ENCODE measurements at places on chromosomes 12 and 14.

DNA sequence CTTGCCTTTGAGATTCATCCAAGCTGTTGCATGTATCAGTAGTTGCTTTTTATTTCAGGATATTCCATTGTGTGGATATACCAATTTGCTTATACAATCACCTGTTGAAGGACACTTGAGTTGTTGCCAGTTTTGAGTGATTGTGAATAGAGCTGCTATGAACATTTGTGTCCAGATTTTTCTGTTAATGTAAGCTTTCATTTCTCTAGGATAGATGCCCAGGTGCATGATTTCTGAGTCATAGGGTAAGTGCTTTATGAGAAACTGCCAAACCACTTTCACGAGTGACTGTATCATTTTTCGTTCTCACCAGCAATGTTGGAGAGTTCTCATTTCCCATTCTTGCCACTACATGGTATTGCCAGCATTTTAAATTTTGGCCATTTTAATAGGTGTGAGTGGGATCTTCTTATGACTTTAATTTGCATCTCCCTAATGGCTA lies 434.6 kb upstream of the RGS6 start:
- DNase-seq, result no peak

- no peak for DNase-seq
These were observed 85.8 kb downstream of the ATP23 start for GRCh38 chr12:58026897-58027891.

DNA sequence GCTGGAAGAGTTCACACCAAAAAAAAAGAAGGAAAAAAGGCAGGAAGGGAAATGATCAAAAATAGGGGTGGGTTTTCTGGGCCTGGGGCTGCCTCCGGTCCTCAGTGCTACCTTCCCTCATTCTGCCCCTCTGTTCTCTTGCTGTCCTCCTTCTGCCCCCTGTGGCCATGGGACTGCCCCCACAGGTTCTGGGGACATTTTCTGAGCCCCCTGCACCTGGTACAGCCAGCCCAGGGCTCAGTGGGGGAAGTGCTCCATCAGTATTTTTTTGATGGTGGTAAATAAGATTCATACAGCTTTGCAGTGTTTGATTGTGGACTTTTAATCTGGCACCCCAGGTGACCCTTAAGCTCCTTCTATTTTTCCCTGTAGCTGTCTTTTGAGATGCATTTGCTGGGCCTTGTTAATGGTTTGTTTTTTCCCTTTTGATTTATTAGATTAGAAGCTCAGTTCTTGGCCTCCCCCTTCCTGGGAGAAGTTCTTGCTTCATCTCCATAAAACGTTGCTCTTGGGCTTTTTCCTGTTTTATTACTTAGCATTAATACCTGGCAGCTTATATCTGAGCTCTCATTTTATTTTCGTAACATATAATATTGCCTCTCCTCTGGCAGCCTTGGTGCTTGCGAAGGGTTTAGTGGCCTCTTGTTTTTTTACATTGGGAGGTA lies 43.1 kb downstream of the CHST11 start:
- no peak for DNase-seq

GRCh38 chr12:59593761-59594160 lies 2.1 kb upstream of the SLC16A7 start:
- DNase-seq, result no peak

GRCh38 chr14:68794130-68794850 lies 1.4 kb upstream of the ZFP36L1 start:
- DNase-seq, result peak; percentile 24

DNA sequence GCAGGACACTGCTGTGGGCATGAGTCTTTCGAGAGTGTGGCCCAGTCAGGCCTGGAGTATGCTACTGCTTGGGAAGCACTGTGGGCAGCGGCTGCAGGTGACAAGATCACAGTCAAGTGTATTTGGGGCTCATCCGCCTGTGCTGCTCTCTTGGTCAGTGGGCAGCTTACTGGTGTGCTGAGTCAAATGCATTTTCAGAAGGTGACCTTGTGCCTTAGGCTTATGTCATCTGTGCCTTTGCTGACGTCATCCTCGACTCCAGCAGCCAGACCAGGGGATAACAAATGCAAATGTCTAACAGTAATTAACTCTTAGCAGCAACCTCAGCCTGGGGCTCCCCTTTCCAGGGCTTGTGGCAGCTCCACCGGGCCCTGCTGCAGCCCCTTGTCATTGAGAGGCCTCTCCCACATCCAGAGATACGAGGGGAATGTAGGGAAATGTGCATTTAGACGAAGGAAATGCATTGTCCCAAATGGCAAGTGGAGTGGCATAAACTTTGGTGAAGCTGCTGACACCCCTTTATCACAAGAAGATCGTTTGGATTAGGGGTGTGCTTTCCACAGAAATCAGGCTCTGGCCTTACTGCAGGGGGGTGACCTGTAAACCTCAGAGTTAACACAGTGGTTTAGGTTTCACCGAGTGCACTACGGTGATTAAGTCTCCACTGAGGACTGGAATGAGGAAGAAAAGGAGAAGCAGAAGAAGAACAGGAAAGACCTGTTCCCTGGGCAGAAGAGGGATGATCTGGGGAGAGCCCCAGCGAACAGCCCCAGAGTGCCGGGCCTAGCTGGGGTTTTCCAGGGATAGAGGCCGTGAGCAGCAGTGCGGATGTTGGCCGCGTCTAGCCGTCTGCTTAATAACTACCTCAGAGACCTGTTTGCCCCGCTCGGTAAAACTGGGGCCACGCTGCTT lies 39.7 kb downstream of the PSMA6 start:
- no peak for DNase-seq

DNA sequence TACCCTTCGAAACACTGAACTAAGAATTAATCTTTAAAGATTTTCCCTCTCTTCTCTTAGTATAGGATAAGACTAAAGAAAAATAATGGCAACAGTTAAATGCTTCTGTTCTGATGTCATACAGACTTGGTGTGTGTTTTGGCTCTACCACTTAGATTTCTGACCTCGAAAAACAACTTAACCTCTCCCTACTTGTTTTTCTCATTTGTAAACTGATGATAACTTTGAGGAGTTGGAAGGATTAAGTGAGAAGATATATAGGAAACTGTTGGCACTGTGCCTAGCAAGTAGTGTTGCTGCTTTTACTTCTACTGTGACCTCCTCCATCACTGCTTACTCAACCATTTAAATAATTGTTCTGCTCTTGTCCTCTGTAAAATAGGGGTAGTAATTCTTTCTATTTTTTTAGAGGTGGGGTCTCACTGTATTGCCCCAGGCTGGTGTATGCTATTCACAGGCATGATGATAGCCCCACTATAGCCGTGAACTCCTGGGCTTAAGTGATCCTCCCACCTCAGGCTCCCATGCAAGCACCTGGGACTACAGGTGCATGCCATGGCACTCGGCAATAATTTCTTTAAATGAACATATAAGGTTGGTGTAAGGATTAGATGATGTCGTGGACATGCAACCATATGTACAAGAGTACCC lies 22.4 kb downstream of the PALS1 start:
- DNase-seq, result no peak

DNA sequence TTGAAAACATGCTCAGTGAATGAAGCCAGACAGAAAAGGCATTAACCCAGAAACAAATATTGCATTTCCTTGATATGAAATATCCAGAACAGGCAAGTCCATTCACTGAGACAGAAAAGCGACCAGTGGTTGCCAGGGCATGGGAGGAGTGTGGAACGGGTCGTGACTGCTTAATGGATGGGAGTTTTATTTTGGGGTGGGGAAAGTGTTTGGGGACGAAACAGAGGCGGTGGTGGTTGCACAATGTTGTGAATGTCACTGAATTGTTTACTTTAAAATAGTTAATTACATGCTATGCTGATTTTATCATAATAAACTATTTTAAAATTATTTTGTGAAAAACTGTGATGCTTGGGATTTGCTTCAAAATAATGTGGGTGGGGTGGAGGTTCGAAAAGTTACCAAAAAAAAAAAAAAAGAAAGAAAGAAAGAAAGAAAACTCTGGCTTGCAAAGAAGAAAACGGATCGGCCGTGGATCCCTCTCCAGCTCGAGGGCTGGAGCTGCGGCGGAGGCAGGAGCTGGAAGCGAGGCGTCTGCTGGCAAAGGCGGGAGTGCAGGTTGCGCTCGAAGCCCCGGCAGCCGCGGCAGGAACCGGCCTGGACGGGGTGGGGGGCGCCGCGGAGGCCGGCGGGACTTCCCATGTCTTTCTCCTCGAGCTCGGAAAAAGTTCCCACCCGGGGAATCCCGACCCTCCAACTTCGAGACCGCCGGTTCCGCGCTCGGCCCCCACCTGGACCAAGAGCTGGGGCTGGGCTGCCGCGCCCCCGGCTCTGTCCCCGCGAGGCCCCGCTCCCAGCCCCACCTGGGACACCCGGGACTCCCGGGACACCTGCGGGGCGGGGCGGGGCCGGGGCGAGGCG lies 524 bp upstream of the P2RX2 start:
- DNase-seq, result no peak

DNA sequence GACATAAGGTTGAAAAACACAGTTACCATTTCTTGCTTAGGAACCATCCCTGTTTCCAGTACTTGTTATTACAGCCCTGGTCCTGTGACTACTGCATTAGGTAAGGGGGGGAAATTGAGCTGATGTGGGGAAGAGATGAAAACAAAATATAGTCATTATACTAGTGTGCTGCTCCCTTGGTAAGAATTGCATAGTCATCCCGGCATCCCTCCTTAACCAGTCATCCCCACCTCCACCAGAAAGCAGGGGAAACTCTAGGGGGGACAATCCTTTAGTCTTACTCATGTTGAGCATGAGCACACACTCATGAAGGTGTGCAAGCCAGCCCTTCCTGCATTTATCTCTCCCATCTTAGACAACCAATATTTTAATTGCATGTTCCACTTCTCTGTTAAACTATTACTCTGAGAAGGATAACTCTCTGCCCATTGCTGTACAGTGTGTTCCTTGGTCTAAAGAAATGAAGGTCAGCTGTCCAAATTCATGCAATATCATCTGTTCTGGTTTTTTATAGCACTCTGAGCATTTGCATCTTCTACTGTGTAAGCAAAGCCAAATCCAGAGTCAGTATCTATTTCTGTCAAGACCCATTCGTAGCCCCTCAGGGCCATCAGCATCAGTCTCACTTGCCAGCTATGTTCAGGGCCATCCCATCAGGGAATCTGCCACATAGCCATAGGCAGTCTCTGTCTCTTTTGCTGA lies 46.8 kb downstream of the TMEM30B start:
- no peak for DNase-seq

DNA sequence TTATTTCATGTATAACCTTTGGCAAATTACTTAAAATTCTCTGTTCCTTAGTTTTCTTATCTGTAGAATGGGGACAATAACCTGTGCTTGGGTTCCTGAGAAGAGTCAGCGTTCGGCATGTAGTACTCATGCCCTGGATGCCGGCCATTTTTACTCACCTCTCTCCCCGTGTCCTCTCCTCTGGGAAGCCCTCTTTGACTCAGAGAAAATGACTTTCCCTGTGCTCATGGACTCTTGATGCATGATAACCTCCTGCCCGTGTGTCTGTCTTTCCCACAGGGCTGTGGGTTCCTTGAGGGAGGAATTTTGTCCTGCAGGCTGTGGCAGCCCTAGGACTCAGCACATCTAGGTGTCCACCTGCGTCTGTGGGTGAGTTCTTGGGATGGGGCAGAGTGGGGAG lies 5.8 kb upstream of the C1RL start:
- DNase-seq, result no peak

DNA sequence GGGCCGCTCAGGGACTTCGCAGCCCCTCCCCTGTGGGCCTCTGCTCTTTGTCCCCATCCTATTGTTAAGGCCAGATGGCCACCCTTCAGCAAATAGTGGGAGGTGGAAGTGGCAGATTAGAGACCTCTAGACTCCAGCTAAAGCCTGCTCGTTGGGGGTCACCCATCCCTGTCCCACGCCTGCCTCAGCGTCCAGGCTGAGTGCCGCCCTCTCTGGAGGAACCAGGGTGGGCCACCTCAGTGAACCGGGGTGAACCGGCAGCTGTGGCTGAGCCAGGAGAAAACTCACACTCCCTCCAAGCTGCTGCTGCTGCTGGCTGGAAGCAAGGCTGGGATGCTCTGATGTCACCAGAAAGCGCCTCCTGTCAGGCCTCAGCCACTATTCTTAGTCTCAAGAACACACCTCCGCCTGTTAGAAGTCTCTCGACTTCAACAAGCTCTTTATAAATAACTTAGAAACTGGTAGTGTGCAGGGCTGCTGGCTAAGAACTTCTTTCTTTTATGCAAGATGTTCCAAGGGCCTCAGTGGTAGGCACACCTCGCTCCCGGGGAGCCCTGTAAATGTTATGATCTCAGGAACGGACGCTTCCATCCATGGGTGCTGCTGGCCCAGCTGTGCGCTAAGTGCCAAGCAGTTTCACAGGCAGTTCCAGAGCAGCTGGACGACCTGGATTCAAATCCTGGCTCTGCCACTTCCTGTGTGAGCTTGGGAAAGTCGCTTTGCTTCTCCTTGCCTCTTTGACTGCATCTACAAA lies 19.8 kb upstream of the TESC start:
- DNase-seq, result peak; percentile 81

- DNase-seq, result no peak
These were observed 18.2 kb upstream of the AKAP6 start for GRCh38 chr14:32310876-32311275.

- no peak for DNase-seq
These were observed 1.6 kb downstream of the BORCS5 start for GRCh38 chr12:12358528-12358927.

DNA sequence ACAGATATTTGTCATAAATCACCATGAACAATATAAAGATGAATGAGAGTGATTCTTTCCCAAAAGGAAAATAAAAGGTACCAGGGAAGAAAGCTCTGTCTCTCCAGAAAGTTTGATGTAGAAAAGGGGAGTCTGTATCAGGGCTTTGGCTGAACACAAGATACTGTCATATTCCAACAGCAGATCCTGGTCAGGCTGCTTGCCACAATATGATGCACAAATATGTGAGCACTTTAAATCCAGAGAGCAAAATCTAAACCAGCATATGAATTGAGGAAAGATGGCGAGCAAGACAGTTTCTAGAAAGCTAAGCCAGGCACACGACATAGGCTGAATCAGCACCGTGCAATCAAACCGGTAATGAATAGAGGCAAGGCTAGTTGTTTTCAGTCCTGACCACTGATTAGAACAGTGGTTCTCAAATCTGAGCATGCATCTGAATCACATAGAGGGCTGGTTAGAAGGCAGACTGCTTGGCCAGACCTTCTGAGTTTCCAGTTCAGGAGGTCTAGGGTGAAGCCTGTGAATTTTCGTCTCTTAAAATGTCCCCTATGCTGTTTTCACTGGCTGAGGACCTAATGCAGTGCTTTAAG lies 60.7 kb downstream of the PLCZ1 start:
- no peak for DNase-seq

- DNase-seq, result no peak
These were observed 287.0 kb downstream of the PCNX1 start for GRCh38 chr14:71194251-71194650.
